ENCODE measurements at places on chromosomes 3 and 15.

DNA sequence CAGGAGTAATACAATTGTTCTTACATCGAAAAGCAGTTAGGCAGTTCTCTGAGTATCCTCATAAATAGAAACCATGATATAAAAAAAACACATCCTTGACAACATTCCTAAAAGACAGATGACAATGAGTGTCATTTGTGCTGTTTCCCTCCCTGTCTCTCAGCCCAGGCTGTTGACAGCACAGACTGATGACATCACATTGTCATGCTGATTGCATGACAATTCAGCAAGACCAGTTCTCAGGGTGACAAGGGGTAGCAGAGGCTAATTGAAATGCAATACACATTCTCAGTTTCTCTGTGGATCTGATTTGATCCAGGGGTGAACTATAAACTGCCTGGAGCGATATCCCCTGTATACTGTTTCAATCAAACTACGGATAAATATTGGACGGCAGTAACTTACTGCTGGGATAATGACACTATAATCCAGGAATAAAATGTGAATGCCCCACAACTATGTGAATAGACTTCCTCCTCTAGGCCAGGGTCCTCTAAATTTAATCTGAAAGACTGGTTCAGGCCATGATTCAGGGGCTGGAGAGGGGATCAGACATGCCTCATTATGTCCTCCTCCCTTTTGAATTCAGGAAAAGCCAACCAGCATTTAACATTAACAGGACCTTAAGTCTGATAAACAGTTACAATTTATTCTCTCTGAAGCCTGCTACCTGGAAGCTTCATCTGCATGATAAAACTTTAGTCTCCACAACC lies 16.7 kb upstream of the EIF1B start:
- DNase-seq: no peak

GRCh38 chr3:69379661-69380060 lies 6.2 kb downstream of the FRMD4B start:
- no peak for DNase-seq

- no peak for DNase-seq
These were observed 114.7 kb downstream of the GADL1 start for GRCh38 chr3:30779686-30780287.

DNA sequence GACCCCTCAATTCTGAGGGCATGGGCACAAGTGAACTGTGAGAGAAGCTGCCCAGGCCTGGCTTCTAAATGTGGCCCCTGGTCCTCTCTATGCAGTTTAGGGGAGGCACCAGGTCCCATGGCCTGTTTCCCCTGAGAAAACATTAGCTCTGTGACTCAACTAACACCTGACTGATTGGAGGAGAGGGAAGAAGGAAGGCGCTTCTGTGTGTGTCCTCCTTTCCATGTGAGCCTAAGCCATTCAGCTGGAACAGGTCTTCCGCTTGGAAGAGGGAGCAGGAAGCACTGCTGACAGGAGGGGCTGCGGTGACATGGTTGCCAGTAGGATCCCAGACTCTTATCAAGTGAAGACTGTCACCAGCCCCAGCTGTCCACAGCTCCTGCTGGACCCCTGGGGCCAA lies 79.5 kb downstream of the MYLK start:
- no peak for DNase-seq

DNA sequence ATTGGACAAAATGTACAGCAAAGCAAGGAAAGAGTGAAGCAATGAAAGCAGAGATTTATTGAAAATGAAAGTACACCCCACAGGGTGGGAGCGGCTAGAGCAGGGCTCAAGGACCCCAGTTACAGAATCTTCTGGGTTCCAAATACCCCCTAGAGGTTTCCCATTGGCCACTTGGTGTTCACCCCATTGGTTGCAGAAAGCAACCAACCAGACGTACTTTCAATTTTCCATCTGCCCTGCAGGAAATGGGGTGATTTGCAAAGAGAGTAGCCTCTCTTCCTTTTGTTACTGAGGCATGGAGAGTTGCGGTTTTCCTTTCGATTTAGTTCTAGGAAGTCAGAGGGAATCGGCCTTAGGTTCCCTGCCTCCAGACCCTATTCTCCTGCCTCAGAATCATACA lies 2.4 kb downstream of the PML start:
- DNase-seq: no peak

DNA sequence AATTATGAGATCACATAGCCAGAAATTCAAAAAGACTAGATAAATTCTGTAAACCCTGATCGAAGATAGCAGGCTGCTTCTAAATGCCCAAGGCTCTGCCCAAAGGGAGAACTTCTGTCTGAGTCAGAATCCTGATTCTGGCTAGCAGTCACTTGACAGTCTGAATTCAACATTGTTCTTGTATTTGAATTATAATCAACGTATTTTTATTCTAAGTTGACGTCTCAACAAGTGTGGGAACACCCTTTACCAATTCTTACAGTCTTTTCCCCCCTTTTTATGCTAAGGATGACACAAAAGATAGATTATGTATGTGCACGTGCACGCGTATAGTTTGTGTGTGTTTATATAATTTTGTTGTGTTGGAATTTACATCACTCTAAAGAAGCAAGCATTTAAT lies 552.8 kb downstream of the NAALADL2 start:
- no peak for DNase-seq

DNA sequence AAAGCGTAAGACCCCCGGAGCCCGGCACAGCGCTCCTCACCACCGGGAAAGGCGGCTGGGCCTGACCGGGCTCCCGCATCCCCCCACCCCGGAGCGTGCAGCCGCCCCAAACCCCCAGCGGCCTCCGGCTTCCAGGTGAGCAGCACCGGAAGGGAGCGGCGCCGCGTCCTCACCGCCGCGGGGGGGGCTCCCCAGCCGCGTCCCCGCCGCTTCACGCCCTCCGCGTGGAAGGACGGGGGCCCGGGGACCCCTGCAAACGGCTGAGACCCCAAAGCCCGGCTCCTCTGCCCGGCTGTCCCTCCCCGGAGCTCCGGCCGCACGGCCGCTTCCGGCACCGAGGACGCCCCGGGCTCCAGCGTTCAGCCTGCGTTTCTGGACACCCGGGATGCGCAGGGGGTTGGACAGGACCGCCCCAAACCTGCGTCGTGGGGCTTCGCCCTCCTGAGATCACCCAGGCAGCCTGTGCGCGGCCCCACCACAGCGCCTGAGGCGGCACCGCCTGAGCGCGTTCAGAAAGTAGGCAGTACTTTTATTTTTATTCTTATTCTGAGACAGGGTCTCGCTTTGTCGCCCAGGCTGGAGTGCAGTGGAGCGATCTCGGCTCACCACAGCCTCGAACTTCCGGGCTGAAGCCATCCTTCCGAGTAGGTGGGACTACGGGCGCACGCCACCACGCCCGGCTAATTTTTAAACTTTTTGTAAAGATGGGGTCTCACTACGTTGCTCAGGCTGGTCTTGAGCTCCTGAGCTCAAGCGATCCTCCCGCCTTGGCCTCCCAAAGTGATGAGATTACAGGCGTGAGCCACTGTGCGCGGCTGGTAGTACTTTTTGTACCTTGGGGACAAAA lies 51.6 kb upstream of the BLM start:
- DNase-seq: peak; percentile 60

GRCh38 chr3:23174426-23175039 lies 28.6 kb upstream of the UBE2E2 start:
- DNase-seq: no peak

All from GM18507 (cell line).